ENCODE measurements at places on chromosomes 2 and 18.

- DNase-seq, result no peak
Observed at GRCh38 chr2:98471402-98472131, 26.9 kb downstream of the INPP4A start.

GRCh38 chr2:179049203-179049545 is 763 bp downstream of the CCDC141 start:
- no peak for DNase-seq

DNA sequence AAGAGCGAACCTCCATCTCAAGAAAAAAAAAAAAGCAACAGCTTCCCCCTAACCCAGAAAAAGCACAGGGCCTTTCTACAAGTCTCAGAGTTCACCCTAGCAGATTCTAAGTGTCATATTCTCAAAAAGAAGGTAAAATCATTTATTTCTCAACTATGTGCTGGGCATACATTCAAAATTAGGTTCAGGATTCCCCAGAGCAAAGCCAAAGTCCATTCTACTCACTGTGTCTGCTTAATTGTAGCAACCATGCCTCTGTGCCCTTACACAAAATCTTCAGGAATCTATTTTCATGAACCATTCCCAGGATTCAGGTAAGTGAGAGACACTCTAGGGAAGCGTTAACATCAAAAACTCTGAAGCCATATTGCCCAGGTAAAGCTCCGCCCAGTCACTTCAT is 40.0 kb downstream of the CPO start:
- DNase-seq, result no peak

- DNase-seq, result no peak
Observed at GRCh38 chr2:187054501-187055319, 205.7 kb upstream of the ZSWIM2 start.

GRCh38 chr18:10113121-10114022 is 199.6 kb downstream of the VAPA start:
- no peak for DNase-seq

DNA sequence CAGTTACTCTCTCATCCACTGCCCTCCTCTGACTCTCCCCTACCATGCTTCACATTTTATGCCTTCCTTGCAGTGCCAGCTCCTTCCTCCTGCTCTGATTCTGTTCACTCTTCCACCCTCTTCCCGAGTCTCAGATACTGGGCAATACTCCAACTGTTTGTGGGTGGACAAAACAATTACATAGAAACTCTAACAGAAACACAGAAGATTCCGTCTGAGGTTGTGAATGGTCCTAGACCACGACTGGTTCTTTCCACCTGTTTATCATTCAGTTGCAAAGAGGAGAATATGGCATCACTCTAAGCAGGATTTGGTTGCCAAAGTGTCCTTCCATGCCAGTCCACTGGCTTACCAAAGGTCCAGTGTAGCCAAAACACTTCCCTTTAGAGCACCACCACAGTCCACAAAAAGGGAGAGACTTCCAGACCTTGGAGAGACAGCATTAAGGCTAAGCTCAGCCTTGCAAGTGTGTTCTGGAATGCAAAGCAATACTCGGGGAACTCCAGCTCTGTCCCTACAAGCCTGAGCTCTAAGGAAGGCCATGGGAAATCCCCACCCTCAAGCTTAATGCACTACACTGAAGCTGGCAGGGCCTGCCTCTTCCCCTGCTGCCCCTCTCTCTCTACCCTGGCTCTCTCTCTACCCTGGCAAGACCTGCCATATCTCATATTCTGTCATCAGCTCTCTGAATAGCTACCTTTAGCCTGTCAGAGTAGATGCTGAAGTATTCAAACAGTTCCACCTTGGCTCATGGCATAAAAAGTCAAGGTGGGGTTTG is 33.6 kb upstream of the RND3 start:
- no peak for DNase-seq

DNA sequence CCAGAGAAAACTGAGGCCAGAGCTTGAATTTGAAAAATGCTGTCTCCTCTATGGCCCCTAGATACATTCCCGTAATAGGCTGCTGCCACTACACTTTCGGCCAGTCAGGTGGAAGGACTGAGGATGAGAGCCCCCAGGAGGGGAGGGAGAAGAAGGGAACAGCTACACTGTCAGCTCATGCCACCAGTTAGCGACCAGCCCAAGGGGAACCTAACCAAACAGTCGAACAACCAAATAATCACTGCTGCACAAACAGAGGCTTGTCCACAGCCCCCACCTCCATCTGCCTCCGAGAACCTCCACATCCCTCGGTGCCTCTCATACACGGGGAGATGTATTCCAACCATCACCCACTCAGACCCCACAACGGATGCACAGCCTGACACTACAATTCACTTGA is 7.3 kb downstream of the ZNF516 start:
- no peak for DNase-seq

GRCh38 chr2:67625690-67626475 is 228.8 kb downstream of the ETAA1 start:
- peak; percentile 69 for DNase-seq

DNA sequence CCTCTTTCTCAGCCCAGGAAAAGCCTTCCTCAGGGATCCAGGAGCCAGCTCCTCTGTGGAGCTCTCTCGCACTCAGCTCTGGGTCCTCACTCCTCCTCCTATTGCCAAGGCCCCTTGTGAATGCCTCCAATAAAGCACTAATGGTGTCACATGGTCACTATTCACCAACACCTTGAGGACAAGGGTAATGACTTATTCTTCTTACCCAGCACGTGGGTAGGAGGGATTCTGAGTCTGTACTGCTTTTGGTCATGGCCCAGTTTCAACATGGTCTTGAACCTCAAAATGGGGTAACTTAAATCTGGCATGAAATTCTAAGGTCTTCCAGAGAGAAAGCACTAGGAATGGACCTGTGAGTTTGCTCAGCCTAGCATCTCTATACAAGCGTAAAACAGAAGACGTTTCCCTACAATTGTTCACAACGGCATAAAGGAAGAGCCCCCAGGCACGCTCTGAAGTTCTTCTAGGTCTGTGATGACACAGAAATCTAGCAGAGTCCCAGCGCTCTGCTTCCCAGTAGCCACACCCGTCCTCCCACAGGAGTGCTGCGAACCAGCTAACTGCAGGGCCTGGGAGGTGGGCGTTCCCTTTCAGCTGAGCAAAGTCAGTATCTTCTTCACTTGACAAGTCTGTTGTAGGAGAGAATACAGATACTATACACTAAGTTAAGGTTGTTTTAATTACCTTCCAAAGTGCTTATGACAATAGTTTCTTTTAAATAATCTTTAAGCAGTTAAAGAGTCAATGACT is 14.6 kb upstream of the KIDINS220 start:
- DNase-seq, result no peak

DNA sequence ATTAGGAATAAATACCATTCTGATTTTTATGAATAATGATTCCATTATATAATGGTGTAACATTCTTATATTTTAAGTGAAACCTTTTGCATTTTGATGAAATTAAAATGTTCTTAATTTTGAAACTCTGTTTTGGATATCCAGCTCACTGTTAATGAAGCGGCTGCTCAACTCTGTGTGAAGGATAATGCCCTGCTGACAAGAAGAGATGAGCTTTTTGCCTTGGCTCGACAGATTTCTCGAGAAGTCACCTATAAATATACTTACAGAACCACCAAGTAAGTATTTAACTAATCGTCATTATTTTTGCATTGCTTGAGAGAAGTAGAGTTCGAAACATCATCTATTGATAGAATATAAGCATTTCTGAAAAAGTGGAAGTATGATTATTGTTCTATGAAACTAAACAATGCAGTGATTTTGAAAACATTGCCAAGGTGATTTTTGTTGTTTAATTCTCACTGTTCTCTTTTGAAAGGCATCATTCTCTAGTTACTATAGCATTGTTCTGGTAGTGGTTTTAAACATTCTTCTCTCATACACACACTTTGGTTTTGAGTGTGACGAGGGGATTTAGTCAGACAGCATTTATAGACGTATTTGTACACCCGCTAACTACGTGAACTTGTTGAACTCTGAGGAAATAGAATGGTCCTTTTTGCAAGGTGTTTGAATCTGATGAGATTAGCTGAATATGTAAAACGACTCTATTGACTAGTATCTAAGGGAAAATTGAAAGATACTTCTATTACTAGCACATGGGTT is 21.5 kb downstream of the NAB1 start:
- no peak for DNase-seq

GRCh38 chr18:21314724-21315123 is 72.7 kb downstream of the GREB1L start:
- no peak for DNase-seq

DNA sequence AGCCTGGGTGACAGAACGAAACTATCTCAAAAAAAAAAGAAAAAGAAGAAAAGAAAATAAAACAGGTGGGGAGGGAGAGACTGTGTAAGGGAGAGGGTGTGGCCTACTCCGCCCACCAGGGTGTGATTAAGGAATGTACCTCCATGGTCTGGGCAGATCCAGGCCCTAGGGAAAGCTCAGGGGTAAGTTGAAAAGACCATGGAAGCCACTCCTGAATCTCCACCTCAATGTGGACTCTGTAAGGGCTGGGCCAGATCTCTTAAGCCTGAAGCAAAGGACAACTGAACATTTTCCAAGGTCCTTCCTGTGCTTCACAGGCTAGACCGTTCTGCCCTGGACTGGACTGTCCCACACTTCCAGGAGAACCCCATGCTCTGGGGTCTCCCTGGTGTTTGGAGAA is 9.7 kb upstream of the ATG16L1 start:
- no peak for DNase-seq

GRCh38 chr2:239911641-239912071 is 113.5 kb downstream of the NDUFA10 start:
- no peak for DNase-seq

DNA sequence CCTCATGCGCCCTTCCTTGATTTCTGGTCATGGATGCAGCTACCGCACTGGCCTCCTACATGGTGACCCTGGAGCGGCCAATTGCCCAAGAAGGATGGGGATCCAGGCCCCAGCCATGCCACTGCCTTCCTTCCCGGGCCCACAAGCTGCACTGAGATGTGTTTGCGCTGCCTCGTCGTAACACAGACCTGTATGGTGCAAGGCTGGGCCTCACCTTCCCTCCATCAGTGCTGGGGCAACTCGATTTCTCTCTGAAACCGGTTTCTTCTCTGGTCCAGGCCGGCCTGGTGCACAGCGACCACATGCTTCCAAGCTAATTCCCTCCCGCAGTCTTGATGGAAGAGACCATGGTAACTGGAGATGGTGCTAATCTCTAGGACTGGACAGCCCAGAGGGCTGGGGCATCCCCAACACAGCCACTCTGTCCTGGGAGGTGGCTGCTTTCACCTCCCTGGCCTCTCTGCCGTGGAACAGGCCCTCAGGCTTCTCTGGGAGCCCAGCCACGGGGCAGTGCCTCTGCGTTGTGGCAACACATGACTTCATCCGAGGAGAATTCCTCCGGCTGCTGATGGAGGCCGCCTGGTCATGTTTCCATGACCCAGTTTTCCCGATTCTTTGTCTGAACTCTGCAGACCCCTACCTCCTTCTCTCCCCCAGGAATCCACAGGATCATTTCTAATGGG is 184.2 kb downstream of the GLI2 start:
- no peak for DNase-seq

DNA sequence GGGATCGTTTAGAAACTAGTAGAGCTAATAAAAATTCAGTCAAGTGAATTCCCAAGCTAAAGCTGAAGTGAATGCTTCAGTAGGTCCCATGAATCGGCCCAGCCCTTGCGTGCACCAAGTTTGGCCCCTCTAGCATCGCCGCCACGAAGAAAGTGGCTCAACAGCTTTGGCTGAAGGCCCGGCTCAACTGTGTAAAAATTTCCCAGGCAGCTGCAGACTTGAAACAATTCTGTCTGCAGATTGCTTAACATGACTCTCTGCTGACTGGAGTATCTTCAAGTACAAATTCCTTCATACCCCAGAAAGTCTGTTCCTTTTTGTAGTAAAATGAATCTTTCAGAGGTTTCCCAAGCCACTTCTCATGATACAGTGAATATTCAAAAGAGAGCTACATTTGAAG is 32.7 kb downstream of the ALMS1 start:
- peak; percentile 44 for DNase-seq

DNA sequence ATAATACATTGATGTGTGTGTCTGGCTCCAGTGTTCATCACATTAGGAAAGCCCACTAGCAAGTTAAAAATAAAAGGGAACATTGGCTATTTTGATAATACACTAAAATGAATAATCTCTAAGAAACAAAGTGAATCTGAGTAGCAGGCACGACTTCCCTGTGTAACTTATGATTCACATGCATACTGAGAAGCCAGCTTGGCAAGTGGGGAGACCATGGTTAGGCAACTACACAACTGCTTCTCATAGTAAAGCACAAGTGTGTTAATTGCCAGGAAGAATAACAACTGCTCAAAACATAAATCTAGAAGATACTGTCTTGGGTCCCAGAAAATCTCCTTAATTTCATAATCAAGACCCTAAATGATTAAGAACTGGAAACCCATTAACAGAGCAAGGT is 4.0 kb downstream of the MYO5B start:
- DNase-seq, result no peak

GRCh38 chr2:214393796-214394195 is 17.1 kb upstream of the VWC2L start:
- no peak for DNase-seq

DNA sequence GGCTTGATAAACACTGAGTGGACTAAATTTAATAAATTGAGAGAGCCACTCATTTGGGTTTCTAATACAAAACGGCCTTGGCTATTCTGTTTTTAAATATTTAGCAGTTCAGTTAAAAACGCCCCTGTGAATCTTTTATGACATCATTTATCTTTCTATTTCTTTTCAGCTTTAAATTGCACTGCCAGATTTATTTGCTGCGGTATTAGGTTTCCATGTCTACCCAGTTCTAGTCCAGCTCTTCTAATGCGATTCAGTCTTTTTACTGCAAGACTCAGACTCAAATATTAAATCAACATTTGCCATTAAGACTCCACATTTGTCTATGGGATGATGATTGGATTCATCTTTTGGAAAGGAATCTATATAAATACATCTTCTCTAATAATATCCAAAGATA is 2174.3 kb upstream of the PIK3C3 start:
- DNase-seq, result no peak

GRCh38 chr2:36373149-36373926 is 17.8 kb downstream of the CRIM1 start:
- DNase-seq, result no peak

- no peak for DNase-seq
Observed at GRCh38 chr2:120887741-120888231, 152.1 kb downstream of the GLI2 start.

- DNase-seq, result no peak
Observed at GRCh38 chr2:238667639-238668038, 180.2 kb upstream of the TWIST2 start.

GRCh38 chr2:134671513-134671912 is 47.3 kb downstream of the TMEM163 start:
- no peak for DNase-seq

- no peak for DNase-seq
Observed at GRCh38 chr2:172970660-172971059, 105.0 kb upstream of the MAP3K20 start.

DNA sequence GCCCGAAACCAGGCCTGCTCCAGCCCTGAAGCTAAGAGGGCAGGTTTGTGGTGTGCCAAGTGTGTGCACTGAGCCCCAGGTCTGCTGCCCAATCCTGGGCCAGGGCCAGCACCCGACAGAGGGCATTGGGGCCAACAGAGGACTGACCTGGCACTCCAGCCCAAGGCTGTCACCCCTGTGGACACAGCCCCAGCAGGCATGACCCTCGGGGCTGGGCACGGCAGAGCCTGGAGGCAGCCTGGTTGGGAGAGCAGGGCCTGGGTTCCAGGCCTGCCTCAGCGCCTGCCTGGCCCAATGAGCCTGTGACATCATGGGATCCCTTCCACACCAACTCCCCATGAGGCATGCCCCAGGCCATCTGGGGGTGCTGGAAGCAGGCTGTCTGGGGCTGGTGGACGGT is 10.8 kb upstream of the SNED1 start:
- no peak for DNase-seq

GRCh38 chr2:42456126-42456839 is 37.5 kb downstream of the KCNG3 start:
- DNase-seq, result no peak

- no peak for DNase-seq
Observed at GRCh38 chr2:229752970-229753729, 38.8 kb upstream of the DNER start.

Data from fibroblast of skin of left quadriceps (primary cell).